Activated T-helper 1 cell treated with anti-CD3 and anti-CD28 coated beads, Interleukin-12 subunit alpha, Interleukin-12 subunit beta, Interleukin-2, Interleukin-4 antibody, amounts not matched to agents 30 ng/mL and 10 ng/mL and 1 ng/mL, durations not matched to agents 14 hours and 24 hours and 36 hours (primary cell): ENCODE measurements at places on chromosomes 1 and 21. TPM values are rescaled to one million over a fixed set of nuclear protein-coding genes. Genes with fewer than 3 reads are reported as not detected.

- H3K27me3 ChIP-seq = peaks cover 12% of the 10 kb centered on the region
- DNase-seq = no peak
- no peaks in the 10 kb centered on the region for H3K36me3 ChIP-seq
These were observed 80.6 kb upstream of the LAMC2 start for GRCh38 chr1:183105449-183105848.

GRCh38 chr1:96764469-96764868 lies 42.9 kb downstream of the PTBP2 start:
- no peak for DNase-seq
- peaks cover 19% of the 10 kb centered on the region for H3K36me3 ChIP-seq
- H3K27me3 ChIP-seq = no peaks in the 10 kb centered on the region
- no peaks in the 10 kb centered on the region for H3K4me1 ChIP-seq

GRCh38 chr1:25540750-25541342 lies 2.6 kb upstream of the LDLRAP1 start:
- H3K36me3 ChIP-seq = peaks cover 2% of the 10 kb centered on the region
- no peak for DNase-seq
- H3K4me1 ChIP-seq = peaks cover 6% of the 10 kb centered on the region
- no peak overlapping the region for H3K4me3 ChIP-seq
- H3K27ac ChIP-seq = no peak overlapping the region

The LCE3D gene
- not detected in 2 replicates for total RNA-seq
